Left renal pelvis (tissue), 4 donors: ENCODE measurements at places on chromosomes 5 and 9. TPM values are rescaled to one million over a fixed set of nuclear protein-coding genes. Genes with fewer than 3 reads are reported as not detected.

FAM151B gene
- 3.0 TPM for polyA plus RNA-seq

DNA sequence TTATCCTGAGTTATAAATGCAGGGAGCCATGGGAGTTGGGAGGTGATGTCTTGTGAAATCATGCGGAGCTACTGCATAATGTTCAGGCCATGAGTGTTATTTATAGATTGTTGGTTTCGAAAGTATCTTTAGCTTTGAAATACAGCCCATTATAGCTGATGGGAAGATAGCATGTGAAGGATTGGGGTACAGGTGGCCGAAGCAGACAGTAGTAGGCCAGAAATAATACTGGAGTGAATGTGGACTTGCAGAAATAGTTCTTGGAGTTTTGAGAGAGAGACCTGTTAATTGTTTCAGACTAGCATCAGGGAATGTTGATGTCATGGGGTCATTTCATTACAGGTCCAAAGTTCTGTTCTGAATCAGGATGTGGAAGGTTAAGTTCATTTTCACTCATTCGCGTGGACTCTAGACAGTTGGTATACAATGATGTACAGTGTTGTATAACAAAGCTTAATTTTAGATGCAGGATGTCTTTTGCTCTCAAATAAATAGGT is 3.8 kb downstream of the ATP6V1G1 start:
- no peak for DNase-seq

- no peak for DNase-seq
Observed at GRCh38 chr9:32404402-32404801, 20.0 kb downstream of the ACO1 start.

- DNase-seq, result no peak
Observed at GRCh38 chr5:136235321-136235720, 42.4 kb upstream of the SMIM32 start.
